DMS79 (cell line): ENCODE measurements at places on chromosomes 7 and 10.

DNA sequence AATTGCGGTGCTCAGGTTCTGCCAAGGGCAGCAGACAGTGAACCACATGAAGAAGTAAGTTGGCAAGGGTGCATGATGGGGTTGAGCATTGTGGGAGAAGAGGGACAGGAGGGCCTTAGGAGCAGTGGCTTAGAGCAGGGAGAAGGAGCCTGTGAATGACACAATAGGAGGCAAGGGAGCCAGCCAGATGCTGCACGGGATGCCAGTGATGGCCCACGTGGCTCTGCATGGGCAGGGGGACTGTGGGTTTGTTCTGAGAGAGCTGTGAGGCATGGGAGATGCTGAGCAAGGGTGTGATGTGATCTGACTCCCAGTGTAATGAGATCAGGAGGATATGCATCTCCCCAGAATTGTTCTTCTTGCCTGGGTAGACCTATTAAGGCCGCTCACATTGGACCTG lies 60.9 kb downstream of the C10orf90 start:
- no peak for DNase-seq

DNA sequence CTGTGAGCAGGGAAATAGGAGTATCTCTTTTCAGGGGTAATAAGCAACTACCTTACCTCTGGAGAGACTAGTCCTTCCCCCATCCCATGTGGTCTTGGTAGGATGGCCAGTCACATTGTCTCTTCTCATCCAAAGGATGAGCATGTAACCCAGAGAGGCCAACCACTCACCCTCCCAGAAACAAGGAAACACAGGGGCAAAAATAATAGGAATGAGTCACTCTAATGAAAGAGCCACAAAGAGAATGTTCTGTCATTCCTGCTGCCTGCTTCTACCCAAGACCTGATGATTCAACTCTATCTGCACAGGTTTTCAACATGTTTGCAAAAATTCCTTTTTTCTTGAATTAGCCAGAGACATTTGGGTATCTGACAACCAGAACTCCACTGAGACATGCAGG lies 99.3 kb upstream of the NFE2L3 start:
- no peak for DNase-seq

GRCh38 chr10:124092250-124092859 lies 1.0 kb downstream of the CHST15 start:
- no peak for DNase-seq

DNA sequence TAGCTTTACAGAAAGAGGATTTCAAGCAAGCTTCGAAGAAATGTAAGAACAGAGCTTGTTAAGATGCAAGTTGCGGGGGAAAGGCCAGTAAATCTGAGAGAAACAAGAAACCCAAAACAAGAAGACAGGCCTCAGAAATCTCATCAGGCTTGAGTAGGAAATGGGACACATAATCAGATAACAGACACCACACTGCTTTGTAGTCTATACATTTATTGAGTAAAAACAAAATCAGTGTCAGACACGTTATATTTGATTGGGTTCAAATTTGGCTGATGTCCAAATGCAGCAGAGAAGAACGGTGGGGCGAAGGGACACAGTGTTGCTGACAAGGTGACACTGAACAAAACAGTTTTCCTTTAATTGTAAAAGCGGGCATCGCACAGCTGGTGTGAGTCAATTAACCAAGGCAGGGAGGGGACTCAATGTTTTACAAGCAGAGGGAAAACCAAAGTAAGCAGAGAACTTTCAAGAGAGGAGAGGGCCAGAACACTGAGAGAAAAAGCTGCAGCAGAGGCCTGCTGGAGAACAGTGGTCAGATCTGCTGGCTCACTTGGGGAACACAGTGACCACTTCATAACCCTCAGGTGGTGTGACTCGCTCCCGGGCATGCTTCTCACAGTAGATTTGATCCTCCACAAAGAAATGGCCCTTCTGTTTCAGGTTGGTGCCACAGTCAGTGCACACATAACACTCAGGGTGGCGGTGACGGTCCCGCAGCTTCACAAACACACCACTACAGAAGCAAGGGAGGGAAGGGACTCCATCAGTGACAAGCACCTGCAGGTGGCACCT lies 43.5 kb downstream of the ACSM6 start:
- no peak for DNase-seq

GRCh38 chr7:126411032-126411820 lies 841.5 kb downstream of the GRM8 start:
- no peak for DNase-seq

- DNase-seq, result no peak
Observed at GRCh38 chr7:128906001-128906765, 4.3 kb downstream of the KCP start.

- no peak for DNase-seq
Observed at GRCh38 chr7:108332937-108333336, 123.3 kb downstream of the NRCAM start.

DNA sequence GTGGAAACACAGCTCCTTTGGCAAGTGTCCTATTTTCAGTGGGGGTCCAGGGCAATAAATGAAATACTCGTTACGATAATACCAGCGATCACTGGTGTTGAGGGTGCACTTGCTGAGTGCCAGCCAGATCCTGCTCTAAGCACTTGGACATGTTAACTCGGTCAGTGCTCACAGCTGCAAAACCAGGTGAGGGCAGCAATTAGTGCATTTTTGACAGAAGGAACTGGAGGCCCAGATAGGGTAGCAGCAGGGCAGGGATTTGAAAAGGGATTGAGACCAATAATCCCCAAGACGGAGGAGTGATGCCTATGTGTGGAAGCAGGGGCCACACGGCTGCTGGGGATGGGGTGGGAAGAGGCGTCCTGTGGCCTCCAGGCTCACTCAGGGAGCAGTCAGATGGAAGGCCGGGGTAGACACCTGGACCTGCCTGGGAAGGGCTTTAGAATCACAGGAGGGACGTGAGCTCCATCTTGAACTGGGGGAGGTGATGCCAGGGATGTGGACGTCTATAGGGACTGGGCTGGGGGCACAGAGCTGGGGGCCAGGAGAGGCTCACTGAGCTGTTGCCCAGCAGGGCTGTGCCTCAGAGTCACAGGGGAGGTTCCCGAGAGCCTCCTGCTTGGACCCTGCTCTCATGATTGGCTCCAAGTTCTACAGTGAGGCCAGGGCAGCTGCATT lies 14.3 kb downstream of the PTPRE start:
- no peak for DNase-seq

- no peak for DNase-seq
Observed at GRCh38 chr10:74855027-74855426, 28.6 kb downstream of the KAT6B start.

- DNase-seq, result peak; percentile 13
Observed at GRCh38 chr7:120273476-120273975, 551 bp downstream of the KCND2 start.
